ENCODE measurements at places on chromosomes 16 and 17.

DNA sequence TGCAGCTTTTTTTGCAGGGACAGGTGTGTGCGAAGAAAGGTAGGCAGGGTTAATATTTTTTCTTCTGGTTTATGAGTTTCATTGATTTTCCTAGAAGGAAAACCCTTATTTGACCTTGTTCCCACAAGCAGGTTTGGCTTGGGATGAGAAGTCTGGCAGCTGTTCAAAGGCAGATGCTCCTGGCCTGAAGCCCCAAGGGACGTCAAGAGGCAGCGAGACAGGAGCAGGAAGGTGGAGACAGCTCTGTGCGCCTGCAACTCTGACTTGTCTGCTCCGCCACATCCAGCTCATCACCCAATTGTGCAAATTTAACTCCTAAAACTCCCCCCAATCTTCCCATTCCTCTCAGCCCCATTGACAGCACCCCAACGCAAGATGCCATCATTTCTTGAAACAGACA, 136.8 kb upstream of the XYLT1 start:
- peak; percentile 32 for DNase-seq

DNA sequence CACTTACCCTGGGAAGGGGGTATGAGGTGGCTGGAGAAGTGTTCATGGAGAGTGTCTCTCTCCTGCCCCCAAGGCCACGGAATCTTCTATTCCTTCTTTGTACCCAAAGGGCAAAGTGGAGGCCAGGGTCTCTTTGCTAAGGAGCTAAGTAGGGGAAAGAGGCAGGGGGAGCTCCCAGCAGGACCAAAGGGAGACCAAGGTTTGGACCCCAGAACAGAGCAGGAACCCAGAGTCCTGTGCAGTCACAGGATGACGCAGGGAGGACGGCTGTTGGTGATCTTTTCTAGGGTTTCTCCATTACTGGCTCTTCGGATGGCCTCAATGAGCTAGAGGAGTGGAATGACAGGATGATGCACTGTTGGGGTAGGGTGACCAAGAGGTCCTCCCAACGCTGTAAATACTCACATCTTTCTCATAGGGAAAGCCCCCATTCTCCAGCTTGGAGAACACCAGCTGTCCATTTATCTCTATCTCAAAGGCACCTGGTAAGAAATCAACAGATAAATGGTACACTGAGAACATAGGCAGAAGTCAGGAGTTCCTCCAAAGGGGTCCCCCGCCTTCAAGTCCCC, 966 bp downstream of the MIEN1 start:
- no peak for DNase-seq

GRCh38 chr17:10798332-10798749, 5.6 kb downstream of the TMEM238L start:
- DNase-seq: peak; percentile 40

DNA sequence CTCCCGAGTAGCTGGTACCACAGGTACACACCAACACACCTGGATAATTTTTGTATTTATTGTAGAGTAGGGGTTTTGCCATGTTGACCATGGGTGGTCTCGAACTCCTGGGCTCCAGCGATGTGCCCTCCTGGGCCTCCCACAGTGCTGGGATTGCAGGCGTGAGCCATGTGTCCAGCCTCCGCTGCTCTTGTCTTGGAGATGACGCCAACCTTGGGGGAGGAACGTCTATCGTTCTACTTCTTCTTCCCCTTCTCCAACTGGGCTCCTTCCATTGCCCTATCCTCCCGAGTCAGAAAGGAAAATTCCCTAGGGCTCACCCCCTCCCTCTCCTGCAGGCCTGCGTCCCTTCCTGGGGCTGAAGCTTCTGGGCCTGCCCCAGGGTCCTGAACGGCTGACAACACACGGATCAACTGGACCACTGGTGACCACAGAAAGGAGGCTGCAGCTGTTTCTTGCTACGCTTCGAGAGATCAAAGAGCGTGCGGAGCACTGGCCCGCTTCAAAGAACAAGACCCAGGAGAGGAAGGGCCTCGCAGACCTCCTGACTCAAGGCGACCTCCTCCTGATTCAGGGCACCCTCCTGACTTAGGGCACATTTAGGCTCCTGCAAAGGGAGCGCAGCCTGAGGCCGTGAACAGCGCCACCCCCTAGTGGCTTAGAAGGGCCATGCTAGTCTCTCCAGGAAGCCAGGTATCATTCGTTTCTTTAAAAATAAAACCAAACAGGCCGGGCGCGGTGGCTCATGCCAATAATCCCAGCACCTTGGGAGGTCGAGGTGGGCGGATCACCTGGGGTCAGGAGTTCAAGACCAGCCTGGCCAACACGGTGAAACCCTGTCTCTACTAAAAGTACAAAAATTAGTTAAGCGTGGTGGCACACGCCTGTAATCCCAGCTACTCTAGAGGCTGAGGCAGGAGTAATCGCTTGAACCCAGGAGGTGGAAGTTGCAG, 48.5 kb upstream of the HELZ start:
- DNase-seq: peak; percentile 38

Data from umbilical cord (tissue), 2 donors.